Left kidney (tissue), 8 donors: ENCODE measurements at places on chromosomes 4 and X.
A peak's percentile ranks its signal among the peaks of the same experiment; 100 is the strongest.

DNA sequence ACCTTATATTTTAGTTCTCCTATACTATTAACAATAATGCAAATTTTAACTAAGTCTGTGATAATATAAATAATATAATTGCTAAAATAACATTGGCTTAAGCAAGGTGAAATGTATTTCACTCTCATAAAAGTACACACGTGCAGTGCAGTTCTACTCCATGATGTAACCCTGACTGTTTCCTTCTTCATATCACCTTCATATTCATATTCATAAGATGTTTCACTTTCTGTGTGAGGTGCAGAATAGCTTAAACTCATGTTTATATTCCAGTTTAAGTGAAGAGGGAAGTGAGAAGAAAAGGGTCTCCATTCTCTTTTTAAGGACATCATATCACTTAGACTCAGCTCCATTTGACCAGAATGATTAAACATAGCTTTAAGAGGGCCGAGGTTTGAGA, 1810.0 kb upstream of the PCDH10 start:
- no peak for DNase-seq

- peak; percentile 50 for DNase-seq
Observed at GRCh38 chr4:103719105-103719829, 518 bp downstream of the TACR3 start.

DNA sequence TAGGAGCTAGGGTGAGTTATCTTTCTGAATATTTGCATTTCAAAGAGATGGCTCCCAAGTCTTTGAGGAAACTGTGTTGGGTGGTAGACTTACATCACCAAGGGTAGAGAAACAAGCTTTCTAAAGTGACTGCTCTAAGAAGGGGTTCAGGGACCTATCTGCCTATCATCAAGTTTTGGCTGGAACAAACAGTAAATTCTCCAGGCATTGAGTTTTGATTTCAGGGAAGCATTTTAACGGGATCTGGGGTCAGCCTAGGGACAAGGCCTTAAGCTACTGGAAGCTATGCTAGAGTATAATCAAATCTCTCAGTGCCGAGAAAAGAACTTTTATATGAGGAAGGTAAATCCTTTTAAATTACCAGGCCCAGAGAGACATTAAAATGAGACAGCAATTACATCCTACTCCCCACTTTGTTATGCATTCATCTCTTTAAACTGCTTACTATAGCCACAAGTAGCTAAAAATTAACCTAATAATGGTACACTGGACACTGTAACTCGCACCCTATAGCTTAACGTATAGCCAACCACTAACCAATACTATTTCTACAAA, 2.0 kb upstream of the NUDT9 start:
- DNase-seq: peak; percentile 27

GRCh38 chr4:76017056-76017686, 6.1 kb downstream of the CXCL10 start:
- no peak for DNase-seq

- DNase-seq: peak; percentile 57
Observed at GRCh38 chr4:73676861-73677323, 56.7 kb upstream of the RASSF6 start.
